Activated T-cell treated with anti-CD3 and anti-CD28 coated beads, Interleukin-2, amount 50 U/mL, for 48 hours (primary cell): ENCODE measurements at places on chromosomes 1 and 21.
A peak's percentile ranks its signal among the peaks of the same experiment; 100 is the strongest.

DNA sequence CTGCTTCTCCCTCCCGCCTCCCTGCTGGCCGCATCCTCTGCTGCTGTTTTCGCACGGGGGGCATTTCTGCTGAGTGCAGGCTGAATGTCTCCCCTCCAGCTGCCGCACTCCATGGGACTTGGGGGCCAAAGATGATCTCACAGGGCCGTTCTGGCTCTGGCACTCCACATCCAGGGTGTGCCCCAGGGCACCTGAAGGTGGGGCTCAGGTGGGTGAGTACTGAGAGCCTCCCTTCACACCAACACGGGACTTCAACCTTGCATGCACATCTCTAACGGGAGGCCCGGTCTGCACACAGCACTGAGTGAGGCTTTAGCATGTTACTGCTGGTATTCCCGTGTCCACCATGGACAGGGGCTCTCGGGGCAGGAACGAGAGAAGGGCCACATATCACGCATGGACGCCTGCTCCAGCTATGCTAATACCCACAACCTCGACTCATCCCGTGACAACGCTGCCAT, 88.9 kb downstream of the DMRTB1 start:
- no peak for DNase-seq

DNA sequence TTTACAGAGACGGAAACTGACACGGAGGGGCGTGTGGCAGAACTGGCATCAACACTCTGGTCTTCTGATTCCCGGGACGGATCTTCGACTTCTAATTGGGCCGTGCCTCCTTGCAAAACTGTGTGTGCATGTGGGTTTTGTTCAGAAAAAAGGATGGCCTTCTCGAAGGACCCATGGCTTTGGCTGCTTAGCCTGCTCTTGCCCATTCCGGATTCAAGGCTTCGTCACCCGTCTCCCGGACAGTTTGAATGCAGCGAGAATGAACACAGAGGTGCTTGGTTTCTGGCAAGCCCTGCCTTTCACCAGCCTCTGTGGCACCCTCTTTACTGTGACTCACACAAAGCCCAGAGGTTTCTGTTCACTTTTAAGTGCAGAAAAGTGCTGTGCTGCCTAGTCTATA, 120.1 kb downstream of the PRDM2 start:
- DNase-seq, result no peak

DNA sequence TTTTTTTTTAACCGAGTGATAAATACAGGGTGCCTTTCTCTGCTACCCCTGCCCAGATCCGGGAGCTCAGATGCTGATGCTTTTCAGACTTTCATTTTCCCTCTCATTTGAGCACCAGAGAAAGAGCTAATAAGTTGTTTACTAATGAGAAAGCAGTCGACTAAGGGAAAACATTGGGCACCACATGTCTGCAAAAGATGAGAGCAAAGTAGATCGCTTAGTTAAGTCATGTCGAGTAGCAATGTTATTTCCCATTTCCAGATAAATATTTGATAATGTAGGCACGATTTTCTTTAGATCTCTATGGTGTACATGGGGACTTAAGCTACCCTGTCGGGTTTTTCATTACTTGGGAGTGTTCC, 1.2 kb downstream of the PKN2 start:
- DNase-seq, result no peak

- DNase-seq, result no peak
Measured at GRCh38 chr1:15331734-15332133, 78.0 kb upstream of the EFHD2 start.

DNA sequence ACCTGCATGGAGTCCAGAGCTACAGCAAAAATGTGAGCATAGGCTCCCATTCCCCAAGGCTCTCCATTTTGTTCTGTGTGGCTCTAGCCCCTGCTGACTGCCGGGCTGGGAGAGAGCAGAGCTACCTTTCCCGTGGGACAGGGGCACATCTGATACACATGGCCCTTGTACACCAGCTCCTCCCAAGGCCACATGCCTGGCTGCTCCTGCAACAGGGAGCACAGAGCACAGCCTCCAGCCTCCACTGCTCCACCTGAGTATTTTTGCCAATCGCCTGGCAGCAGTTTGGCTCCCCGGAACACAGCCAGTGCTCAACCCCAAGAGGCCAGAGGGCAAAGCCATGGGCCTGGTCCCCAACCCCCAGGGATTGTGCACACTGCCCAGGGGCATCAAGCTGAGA, 146.5 kb downstream of the CHD1L start:
- DNase-seq, result no peak

GRCh38 chr1:36567601-36568341, 85.1 kb upstream of the CSF3R start:
- DNase-seq, result no peak

GRCh38 chr1:205580140-205580922, 51.5 kb downstream of the ELK4 start:
- no peak for DNase-seq

DNA sequence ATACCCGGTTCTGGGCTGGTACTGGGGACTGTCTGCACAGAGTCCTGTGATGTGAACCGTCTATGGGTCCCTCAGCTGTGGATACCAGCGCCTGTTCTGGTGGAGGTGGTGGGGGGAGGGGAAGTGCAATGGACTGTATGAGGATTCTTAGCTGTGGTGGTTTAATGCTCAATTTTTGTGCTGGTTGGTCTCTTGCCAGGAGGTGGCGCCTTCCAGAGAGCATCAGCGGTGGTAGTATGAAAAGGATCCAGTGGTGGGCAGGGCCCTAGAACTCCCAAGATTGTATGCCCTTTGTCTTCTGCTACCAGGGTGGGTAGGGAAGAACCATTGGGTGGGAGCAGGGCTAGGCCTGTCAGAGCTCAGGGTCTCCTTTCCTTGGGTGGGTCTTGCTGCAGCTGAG, 89.4 kb upstream of the B3GALT2 start:
- no peak for DNase-seq

DNA sequence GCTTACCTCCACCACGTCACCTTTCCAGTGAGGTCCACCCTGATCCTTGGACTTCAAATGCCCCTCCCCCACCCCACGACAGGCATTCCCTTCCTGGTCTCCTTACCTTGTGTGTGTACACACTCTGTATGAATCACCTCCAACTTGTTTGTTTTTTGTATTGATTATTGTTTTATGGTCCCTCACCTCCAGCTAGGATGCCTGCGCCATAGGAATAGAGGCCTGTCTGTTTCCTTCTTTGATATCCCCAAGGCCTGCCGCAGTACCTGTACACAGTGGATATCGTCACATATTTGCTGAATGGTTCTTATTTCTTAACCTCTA, 219.6 kb upstream of the POU3F1 start:
- no peak for DNase-seq

GRCh38 chr1:44723496-44724295, 7.3 kb downstream of the RNU5D-1 start:
- DNase-seq, result peak; percentile 76

- no peak for DNase-seq
Measured at GRCh38 chr1:8090241-8090702, 64.2 kb upstream of the ERRFI1 start.

- DNase-seq, result no peak
Measured at GRCh38 chr1:178310685-178311105, 186.1 kb downstream of the CLEC20A start.

- no peak for DNase-seq
Measured at GRCh38 chr1:226349801-226350518, 41.0 kb upstream of the LIN9 start.

GRCh38 chr1:5012249-5012648, 357.8 kb downstream of the AJAP1 start:
- DNase-seq, result no peak

DNA sequence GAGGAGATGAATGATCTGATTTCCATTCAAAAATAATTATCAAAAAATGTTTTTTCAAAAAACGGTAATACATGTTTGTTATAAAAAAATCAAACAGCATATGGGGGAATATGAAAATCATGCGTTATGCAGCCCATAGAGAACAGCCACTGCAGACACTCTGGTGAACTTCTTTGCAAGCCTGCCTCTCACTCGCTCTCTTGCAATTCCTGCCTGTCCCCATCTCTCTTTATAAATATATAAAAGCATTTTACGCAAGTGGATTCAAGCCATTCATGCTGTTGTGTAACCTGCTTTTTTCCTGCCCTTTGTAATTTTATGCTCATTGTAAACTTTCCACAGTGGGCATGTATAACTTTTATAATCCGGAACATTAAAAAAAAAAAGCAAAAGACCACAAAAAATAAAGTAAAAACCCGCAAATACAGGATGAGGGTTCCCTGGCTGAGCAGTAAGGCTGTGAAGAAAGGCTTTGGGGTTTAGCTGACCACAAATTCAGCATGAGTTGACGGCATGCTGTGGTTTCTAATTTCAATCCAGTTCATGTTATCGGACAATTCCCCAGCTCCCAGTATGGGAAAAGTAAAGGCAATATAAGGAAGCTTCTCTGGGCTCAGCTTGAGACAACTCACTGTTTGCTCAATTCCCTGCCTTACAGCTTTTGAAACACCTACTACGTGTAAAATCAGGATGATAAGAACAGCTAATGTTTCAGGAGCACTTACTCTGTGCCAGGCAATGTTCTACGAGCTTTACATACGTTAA, 52.8 kb upstream of the ZBTB40 start:
- DNase-seq, result no peak

GRCh38 chr1:228459091-228459993, 27.8 kb upstream of the RNF187 start:
- DNase-seq, result peak; percentile 81

GRCh38 chr1:236530959-236531358, 7.2 kb downstream of the LGALS8 start:
- DNase-seq, result no peak

DNA sequence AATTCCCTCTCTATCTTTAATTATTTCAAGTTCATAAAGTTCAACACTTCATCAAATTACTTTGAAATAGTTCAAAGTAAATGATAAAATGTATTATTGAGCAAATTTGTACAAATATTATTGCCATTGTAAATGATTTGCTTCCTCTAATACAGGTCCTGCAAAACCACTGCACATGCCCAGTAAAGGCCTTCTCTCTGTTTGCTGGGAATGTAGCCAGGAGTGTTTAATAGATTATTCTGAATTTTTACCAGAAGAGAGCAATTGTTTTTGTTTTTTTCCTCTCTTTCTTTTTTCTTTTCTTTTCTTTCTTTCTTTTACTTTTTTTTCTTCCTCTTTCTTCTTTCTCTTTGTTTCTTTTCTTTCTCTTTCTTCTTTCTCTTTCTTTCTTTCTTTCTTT, 486.3 kb downstream of the PTBP2 start:
- no peak for DNase-seq
